Nephron progenitor cell (in vitro differentiated cells): ENCODE measurements at places on chromosomes 5 and 9.

- no peak for DNase-seq
These were observed 33.3 kb downstream of the ADRB2 start for GRCh38 chr5:148859703-148860102.

DNA sequence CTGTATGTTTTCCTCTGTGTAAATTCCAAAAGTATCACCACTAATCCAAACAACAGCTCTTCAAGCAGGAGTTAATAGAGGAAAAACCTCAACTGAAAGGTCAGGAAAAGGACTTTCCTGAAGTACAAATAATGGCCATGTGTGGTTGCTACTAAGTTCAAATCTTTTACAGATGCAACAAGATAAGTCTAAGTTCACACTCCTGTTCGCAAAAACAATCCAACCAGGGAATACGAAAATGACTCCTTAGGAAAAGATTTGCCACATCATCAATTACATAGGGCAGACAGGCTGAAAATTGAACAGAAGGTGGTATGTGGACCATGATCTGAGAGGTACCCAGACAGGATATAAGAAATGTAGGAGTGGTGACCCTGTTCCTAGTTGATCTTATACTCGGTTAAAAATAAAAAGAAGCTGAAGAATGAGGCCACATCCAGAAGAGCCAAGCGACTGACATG, 210.2 kb downstream of the TSSK1B start:
- DNase-seq = no peak

- DNase-seq = no peak
These were observed 7.3 kb upstream of the FGF18 start for GRCh38 chr5:171412186-171412585.

DNA sequence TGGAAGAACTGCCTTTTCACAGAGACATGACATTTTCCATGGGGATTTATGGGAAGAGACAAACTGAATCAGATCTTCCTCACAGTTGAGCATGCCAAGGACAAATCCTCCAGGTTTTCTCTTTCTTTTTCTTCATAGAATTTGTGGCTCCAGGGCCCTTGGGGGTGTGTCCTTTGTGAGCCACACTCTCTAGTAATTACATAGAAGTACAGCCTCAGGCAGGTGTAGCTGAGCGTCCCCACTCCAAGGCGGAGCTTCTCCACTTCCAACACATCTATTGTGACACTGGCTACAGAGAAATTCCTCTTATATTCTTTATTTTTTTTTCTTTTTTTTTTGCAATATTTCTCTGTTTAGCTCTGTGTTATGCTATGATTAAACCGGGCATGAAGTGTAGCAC, 420.5 kb upstream of the CD180 start:
- DNase-seq = no peak

DNA sequence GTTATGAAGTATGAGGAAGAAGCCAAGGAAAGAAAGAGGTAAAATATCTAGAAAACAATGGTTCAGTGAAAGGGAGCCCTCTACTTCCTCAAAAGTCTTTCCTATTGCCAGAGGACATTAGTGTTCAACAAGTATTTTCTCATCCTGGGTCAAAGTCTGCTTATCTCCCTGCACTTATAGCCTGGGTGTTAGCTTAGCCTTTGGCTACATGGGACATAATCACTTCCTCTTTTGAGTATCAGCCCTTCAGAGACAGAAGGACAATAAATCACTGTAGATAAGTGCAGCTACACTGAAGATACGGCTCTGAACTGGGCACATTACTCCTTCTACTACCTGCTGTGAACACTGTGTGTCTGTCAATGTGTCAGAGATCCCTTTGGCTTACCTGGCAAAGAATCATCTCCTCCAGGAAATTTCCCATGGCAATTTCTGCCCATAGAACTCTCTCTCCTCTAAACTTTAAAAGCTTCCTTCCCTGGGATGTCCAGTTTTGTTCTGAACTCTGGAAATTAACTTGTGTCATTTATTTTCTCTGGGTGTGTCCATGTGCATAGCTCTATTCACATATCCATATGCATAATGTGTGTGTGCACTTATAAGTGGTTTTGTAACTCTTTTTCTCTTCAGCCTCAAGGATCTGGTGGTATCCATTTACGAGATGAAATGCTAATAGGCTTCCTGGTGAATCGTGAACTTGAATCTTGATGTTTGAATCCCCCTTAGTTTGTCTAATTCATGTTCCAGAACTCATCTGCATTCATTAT, 30.0 kb upstream of the RECK start:
- DNase-seq = no peak

DNA sequence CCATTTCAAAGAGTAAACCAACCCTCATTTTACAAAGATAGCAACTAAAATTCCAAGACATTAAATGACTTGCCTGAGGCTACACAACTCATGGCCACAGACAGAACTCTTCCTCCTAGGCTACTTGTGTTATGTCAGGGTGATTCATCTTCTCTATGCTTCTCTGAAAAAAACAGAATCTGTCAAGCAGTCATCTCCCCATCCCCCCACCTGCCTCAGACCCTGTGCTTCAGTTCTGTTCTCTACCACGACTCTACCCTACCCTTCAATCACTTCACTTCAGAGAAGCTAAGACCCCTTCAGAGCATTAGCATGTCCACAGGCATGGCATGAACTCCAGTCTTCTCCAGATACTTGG, 277.7 kb upstream of the PTGER4 start:
- no peak for DNase-seq

- peak; percentile 46 for DNase-seq
These were observed 165.1 kb downstream of the PAPPA start for GRCh38 chr9:116318468-116319374.

GRCh38 chr5:76576450-76576849, 46.8 kb downstream of the F2RL2 start:
- no peak for DNase-seq

DNA sequence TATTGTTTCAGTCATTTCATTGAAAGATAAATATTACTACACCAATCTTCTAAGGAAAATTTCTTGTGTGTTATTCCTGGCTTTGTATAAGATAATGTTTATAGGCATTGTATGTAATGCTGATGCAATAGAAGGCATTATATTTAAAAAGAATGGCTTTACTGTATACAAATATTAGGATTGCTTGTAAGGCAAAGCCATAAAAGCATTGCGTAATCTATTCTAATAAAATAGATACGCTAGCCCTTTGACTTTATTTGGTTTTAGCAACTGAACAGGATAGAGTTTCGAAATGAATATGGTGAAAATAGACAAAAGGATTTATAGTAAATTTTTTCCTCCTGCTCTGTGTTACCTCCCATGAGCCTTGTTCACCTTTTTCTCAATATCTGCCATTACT, 5.5 kb upstream of the LYSMD3 start:
- DNase-seq = no peak

DNA sequence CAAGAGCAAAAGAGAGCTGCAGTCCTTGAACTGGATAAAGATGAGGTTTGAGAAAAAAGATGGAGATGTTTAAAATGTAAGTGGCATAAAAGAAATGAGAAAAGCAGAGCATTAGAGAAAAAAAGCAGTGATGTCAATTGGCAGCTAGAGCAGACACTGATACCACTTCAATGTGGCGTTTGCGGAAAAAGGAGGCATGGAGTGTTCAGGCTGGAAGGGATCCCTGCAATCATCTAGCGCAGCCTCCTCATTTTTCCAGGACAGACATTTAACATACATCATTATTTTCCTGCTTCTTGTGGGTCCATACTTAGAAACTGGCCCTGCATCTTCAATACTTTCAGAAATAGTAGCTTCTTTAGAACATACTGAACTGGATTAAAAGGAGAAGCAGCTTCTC, 563.8 kb downstream of the PTPRD start:
- no peak for DNase-seq

- no peak for DNase-seq
These were observed 62.5 kb downstream of the NFIB start for GRCh38 chr9:14251154-14252071.

DNA sequence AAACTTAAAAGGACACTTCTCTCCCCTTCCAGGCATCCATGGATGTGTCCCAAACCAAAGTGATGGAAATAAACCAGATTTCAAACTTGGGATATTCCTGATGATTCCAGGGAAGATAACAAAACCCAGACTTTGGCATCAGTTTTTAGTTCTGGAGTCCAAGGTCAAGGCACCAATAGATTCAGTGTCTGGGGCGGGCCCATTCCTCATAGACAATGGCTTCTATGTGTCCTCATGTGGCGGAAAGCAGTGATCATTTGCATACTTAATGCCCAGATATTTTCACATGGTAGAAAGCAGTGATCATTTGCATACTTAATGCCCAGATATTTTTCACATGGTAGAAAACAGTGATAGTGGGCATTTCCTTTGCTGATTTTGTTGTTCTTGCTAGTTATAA, 151.4 kb upstream of the DAP start:
- DNase-seq = no peak

- DNase-seq = no peak
These were observed 14.8 kb downstream of the TAS2R1 start for GRCh38 chr5:9615331-9615730.

DNA sequence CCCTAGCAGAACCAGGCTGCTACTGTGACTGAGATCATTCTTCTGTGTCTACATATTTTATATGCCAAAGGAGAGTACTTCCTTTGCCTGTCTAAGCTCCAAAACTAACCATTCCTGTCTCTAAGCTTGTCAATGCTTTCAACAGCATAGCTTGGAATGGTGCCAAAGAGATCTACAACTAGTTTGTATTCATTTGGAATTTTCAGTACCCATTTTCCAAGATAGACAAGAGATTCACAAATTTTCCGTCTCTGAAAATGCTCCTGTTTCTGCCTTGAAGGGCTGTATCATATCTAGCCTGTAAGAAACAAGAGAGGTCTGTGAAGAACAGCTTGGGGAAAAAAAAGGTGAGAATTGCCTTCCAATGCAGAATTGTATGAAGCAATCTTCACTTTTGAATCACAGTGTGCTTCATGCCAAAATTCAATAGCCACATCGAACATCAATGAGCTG, 334.4 kb upstream of the ACTBL2 start:
- DNase-seq = no peak

DNA sequence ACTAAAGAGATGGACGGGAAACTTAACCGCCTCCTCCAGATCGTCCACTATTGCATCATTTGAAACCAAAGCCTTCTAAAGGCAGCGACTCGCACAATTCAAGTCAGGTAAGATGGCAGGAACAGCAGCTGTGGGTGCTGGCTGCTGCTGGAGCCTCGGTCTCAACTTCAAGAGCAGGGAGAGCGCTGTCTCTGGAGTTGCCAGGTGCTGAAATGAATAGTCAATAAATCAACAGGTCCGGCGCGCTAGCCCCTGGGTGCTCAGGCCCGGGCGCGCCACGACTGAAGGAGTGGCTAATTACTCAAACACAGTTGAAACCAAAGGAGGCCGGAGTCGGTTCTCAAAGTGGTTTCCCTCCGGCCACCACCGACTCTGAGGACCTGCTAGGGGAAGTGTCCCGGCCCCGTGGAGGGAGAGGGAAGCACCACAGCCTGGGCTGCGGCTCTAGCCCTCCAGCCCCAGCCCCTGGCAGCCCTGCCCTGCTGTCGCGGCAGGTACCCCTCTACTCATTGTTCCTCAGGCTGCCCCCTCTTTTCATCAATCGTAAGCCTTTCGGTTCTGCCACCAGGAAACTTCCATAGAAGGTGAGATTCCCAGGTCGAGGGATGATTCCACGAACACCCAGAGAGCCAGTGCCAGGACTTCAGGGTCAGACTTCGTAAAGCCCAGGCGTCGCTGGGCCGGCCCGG, 804 bp downstream of the TTC39B start:
- peak; percentile 61 for DNase-seq

GRCh38 chr5:59328709-59329296, 564.7 kb downstream of the PDE4D start:
- DNase-seq = no peak

DNA sequence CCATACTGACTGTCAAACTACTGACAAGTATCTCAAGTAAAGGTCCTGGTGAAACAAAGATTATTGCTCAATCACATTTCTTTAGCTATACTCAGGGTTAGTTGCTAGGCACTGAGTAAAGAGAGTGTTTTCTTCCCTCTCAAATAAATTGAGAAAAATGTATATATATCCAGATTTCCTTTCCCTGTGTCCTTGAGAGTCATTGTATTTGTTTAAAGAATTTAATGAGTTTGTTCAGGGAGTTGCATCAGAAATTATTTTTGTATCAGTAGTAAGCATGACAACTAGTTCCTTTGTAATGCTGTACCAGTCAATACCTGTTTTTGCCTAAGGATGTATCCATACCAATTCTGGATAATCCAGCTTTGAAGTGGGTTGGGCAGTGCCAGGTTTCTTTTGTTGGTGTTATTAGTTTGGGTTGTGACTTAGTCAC, 3.2 kb upstream of the ANKHD1 start:
- no peak for DNase-seq

DNA sequence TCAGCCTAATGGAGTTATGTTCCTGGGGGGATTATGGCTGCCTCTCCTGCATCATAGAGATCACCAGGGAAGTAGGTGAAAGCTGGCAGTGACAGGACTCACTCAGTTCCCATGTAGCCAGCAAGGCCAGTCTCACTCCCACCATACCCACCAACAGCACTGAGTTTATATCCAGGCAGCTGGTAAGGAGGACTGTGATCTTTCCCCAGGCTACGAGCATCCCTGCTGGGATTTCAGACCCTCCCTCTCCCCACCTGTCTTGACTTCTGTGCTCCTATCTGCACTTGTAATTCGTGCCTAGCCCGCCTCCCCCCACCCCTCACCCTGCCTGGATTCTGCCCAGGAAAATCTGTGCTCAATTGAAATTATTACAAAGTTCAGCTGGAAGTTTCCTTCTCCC, 499.1 kb upstream of the NUDT12 start:
- no peak for DNase-seq

DNA sequence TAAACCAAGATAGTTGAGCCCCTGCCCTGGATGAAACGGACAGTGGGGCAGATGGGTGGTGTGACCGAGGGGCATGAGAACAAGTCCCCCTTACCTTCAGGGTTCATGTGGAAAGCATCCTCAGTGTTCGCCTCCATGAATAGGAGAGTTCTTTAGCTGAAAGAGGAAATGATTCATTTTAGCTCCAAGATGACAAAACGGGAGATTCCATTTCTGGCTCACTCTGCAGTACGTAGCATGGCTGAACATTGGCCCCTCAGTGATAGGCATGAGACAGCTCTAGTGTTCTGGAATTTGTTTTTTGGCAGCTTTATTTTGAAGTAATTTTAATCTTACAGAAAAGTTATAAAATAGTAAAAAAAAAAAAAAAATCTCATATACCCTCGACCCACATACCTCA, 70.2 kb upstream of the AGXT2 start:
- DNase-seq = no peak
